M059J (cell line): ENCODE measurements at places on chromosomes 11 and 22.

DNA sequence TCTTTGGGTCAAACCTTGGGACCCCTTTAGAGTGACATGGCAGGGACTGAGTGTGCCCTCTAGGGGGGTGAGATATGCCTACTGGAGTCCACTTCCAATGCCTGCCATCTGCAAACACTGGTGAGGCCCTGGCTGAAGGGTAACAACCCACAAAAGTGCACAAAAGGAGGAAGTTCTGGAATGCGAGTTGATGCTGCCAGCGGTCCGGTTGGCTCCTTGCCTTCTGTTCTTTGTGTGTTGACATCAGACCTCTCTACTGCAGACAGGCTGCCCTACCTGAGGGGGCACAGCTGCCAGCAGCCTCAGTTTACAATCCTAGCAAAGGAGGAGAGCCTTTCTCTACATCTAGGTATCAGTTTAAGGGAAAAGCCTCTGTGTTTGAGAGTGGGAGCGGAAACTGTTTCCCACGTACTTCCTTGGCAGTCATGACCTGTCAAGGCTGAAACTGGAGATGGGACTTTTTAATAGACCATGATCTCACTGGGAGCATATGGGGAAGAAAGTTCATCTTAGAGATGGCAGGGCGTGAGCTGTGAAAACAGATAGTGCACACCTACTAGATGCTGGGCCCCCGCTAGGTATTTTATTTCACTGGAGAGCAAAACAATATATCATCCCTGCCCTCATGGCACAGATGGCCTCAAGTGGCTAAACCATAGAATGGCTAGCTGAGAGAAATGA is 27.2 kb downstream of the BMAL1 start:
- no peak for DNase-seq

DNA sequence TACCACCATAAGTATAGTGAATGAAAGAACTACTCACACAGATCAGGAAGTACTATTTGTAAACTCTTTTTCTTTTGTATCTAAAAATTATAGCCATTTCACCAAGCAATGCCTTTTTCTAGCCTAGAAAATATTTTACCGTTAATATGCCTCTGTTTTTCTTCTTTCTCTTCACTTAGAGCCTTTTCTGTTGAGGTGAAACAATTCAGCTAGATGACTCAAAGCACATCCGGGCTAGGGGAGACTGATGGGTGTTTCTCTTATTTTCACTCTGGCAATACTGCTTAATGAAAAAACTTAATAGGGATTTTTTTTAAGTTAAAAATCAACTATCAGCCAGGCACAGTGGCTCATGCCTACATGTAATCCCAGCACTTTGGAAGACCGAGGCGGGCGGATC is 93.3 kb downstream of the SGSM3 start:
- DNase-seq: no peak

- DNase-seq: no peak
These were observed 68.5 kb downstream of the C2CD3 start for GRCh38 chr11:74102321-74102720.

DNA sequence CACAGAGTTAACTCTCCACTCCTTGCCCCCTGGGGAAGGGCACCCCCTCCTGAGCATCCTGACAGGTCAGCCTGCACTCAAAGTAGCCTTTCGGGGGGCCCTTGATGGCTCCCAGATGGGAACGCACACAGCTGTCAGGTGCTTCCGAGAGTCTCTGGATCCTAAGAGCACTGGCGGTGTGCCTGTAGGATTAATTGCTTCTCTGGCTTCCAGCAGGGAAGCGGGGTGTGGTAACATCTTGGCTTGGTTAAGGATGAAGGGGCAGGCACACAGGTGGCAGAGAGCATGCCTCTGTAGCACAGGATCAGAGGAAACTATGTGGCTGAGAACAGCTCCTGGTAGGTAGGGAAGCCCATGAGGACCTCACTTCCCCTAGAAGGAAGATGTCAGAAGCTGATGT is 199.8 kb downstream of the MIAT start:
- DNase-seq: no peak

DNA sequence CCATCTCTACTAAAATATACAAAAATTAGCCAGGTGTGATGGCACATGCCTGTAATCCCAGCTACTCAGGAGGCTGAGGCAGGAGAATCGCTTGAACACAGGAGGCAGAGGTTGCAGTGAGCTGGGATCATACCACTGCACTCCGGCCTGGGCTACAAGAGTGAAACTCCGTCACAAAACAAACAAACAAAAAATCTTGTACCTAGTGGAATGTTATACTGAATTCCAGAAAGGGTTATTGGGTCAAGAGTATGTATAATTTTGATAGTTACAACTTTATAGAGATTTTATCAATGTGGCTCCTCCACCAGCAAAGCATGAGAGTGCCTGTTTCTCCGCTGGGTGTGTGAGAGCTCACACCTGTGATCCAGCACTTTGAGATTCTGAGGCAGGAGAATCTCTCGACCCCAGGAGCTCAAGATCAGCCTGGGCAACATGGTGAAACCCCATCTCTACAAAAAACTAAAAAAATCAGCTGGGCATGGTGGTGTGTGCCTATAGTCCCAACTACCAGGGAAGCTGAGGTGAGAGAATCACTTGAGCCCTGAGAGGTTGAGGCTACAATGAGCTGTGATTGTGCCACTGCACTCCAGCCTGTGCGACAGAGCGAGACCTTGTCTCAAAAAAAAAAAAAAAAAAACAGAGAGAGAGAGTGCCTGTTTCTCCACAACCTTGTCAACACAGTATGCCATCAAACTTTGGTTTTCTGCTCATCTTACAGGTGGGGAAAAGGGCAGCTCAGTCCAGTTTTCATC is 12.7 kb upstream of the FOLR1 start:
- peak; percentile 26 for DNase-seq

- DNase-seq: no peak
These were observed 11.6 kb upstream of the GNAZ start for GRCh38 chr22:23058481-23059283.

DNA sequence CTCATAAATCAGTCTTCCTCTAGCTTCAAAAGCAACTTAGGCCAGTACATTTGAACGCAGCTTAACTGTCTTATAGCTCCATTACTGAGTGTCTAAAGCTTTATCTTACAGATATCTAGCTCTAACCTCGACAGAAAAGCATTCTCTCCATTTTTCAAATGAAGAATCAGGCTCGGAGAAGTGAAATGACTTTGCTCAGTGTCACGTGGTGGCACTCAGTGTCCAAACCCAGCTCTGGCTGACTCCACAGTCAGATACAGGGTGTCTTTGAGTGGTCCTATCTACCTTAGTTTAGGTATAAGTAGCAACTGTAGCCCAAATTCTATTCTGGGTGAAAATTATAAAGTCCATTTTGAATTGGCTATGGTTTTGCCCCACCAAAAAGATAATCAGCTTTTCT is 38.7 kb upstream of the CHST1 start:
- DNase-seq: no peak
